Vagina (tissue), 2 donors: ENCODE measurements at places on chromosomes 4 and X.

DNA sequence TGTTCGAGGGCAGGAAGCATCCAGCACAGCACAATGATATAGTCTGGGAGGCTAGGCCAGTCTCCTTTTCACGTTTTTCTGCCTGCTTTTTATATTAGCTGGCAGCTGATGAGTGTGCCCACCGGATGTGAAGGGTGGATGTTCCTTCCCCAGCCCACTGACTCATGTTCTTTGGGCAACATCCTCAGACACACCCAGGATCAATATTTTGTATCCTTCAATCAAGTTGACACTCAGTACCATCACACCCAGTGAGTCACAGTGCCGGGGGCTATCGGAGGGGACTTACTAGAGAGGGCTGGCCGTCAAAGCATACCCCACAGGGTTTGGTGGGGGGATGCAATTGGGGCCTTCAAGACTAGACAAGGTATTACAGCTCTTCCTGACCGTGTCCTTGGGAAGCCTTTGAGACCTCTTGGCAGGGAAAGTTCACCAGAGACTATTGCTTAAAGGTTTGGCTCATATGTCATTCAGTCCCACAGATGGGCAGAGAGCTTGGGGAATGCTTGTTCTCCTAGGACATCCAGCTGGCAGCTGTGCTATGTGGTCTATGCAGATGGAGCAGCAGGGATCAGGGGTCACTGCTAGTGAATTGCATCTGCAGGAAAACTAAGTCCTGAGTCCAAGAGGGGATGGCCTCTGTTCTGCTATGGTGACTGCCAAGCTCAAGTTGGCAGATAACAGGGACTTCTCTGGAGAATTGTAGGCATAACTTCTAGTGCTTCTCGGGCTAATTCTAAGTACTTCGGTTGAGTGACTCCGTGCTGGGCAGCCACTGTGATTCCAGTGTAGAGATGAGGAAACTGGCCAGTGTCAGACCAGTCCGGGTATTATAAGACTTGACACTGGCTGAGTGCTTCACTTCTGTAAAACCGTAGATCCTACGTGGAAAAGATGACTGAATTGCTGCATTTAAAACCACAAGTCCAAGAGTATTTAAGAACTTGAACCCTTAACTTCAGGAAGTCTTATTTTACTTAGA, 12.9 kb upstream of the WDR1 start:
- DNase-seq: no peak

GRCh38 chr4:44563496-44563895, 87.9 kb downstream of the YIPF7 start:
- no peak for DNase-seq

GRCh38 chr4:149897783-149898182, 82.1 kb upstream of the IQCM start:
- DNase-seq: no peak

DNA sequence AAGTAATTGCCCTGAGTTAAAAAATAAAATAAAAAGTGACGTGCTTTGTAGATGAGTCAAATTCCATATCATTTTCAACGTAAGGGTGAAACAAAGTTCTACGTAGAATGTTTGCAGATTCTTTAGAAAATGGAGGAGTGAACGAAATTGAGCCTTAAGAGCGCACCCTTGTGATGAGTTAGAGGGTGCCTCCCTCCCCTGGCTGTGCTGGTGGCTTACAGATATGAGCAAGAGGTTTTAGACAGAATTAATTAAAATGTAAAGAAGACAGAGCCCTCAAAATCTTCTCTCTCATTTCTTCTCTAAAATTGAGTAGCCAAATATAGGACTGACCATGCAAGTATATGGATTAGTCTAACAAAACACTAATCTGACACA, 30.2 kb upstream of the LGI2 start:
- DNase-seq: no peak

GRCh38 chr4:148443512-148444295, 1.5 kb upstream of the NR3C2 start:
- no peak for DNase-seq

DNA sequence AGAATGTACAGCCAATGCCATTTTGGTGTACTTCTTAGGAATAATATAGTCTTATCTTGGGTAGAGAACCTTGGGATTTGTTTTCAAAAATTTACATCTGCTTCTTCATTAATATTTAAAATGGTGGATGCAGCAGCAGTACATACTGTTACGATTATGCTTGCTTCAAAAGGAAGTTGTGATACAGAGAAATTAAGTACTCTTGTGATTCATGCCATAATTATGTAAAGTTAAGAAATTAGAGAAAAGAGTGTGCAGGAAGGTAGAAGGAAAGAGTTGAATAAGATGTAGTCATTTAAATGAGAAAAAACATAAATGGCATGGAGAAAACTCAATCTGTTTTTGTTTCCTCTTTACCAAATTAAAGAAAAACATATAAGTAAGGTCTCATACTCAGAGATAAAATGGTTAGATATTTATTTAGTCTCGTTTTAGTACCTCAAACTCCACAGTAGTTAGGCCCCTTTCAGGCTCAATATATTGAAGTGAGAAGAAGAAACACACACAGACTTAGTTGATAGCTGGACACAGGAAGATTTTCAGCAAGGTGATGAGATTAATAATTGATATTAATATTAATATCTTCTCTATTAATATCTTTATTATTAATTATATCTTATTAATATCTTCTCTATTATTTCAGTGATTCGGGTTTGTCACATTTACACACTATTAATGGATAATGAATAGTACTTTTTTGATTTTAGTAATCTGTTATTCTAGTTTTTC, 70.1 kb upstream of the HPGD start:
- no peak for DNase-seq

- no peak for DNase-seq
These were observed 82.6 kb downstream of the CHM start for GRCh38 chrX:85964744-85965143.

GRCh38 chrX:48698306-48698705, 1.8 kb downstream of the SUV39H1 start:
- DNase-seq: no peak

DNA sequence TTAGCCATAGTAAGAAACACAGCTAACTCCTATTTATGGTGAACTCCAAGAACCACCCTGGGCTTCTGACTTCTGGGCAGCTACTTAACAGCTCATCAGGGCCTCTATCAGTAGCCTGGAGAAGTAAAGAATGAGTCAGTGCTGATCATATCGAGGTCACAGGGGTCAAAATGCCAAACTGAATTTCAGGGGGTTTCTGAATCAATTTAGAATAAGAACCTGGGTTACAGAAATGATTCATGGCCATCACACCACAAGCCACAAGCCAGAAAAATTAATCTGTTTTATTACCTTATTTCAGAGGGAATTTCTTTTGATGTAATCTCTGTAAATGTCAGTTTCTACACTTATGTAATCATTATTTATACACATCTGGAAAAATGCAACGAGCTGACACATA, 64.4 kb downstream of the CHST7 start:
- DNase-seq: no peak

- DNase-seq: no peak
These were observed 72.3 kb downstream of the SLIT2 start for GRCh38 chr4:20323991-20324390.

GRCh38 chrX:15202454-15203177, 67.3 kb downstream of the ASB9 start:
- no peak for DNase-seq

- no peak for DNase-seq
These were observed 253.2 kb upstream of the RASGEF1B start for GRCh38 chr4:81724925-81725329.

- no peak for DNase-seq
These were observed 1.6 kb downstream of the SPARCL1 start for GRCh38 chr4:87527431-87528220.

DNA sequence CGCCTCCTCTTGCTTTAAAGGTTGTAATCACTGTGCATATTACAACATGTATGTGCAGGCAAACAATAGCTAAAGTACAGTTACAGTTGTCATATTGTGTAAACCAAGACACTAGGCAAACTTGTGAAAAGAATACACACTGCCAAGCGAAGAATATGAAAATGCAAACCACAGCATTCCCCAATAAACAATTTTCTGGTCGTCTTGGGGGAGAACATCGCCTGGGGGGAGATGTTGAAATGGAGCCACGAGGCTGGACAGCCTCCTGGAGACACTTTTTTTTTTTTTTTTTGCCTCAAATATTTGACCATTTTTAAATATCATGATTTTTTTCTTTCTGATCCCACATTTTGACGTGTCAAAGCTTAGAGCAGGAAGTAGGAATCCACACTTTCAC, 51.7 kb upstream of the PDLIM3 start:
- DNase-seq: no peak
